ENCODE measurements at places on chromosomes 16 and 17.

DNA sequence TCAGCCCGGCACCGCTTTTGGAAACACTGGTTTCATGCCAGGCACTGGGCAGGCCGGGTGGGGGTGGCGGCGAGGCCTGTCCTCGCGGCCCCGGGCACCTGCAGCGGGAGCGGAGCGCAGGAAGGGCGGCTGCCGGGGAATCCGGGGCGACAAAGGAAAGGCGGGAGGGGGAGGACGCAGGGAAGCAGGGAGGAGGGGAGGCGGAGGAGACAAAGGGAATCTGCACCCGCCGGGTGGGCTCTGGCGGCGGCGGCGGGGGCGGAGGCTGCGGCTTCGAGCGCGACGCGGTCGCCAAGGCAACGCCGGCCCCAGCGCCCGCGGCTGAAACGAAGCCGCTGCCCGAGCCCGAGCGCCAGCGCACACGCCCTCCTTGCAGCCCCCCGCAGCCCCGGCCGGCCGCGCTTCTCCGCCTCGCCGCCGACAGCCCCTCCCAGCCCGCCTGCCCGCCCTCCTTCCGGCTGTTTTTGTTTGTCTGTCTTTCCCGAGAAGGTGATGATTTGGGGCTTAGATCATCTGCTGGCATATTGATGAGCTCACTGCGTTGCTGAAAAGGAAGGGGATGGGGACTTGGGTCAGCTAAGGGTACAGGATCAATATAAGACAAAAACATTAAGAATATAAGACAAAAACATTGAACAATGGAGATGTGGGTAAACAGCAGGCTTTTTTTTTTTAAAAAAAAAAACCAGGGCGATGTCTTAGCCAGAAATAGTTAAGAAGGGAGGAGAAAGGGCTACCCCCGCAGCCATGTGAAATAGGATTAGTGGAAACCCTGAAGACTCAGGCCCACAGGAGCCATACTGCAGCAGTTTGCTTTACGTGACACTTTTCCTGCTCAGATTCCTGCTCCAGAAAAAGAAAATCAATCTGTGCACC lies 32.7 kb downstream of the CDK5R1 start:
- DNase-seq = peak; percentile 37

DNA sequence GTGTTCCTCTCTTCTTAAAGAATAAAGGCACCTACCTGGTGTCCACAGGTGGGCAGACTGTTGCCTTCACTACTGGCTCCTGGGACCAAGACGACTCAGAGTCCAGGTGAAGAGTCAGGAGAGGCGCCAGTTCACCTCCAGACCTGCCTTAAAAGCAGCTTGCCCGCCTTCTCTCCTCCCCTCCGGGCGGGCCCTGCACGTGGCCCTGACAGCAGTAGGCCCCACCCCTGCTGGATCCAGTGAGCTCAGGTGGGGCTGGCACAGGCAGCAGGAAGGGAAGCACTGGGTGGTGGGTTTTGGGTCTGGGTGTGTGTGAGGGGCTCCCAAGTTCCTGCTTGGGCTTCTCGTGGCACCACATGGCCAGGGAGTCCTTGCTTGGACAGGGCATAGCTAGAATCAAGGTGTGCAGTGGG lies at the start of gene TNS4:
TSS of gene TNS4 (minus strand) at position 125 of the 413 bp plus-strand sequence. CDS start 5,198 bp downstream, outside the sequence.
- DNase-seq = no peak

DNA sequence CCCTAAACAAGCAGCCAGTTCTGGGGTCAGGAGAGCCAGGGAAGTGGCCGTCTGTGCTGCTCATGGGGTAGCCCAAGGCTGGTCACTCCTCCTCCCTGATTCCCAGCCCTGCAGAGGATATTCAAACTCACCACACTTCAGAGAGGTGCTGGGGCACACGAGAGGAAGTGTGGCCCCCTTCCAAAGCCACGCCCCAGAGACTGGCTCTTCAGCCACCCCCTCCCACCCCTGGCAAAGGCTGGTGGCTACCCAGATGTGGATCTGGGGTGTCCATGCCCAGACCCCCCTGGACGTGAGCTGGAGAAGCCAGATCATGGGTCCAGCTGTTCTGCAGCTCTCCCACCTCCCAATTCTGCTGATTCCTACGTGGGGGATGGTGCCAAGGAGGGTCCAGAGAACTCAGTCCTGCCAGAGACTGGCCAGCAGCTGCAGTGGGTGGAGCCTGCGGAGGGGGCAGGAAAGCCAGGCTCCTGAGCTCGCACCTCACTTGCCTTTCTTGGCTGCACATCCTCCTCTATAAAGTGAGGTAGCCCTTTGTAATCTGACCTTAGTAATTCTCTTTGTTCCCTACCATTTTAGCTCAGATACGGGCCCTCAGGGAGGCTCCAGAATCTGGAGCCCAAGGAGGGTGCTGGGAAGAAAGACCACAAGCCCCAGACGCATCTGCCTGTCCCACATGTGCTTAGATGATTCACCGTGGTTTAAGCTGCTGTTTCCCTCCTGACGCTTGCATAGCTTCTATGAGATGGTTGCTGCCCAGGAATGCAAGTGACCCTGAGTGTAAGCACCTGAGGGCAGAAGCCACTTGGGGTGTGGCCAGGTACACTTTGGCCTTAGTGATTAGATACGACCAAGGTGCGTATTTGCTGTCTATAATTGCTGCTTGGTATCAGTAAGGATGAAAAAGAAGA lies 15.3 kb downstream of the SDK2 start:
- DNase-seq = no peak

GRCh38 chr17:76266244-76266938 lies 1.2 kb downstream of the UBALD2 start:
- no peak for DNase-seq

Data from NCI-H226 (cell line).